ENCODE measurements at places on chromosomes 3 and 15. TPM values are rescaled to one million over a fixed set of nuclear protein-coding genes. Genes with fewer than 3 reads are reported as not detected.

DNA sequence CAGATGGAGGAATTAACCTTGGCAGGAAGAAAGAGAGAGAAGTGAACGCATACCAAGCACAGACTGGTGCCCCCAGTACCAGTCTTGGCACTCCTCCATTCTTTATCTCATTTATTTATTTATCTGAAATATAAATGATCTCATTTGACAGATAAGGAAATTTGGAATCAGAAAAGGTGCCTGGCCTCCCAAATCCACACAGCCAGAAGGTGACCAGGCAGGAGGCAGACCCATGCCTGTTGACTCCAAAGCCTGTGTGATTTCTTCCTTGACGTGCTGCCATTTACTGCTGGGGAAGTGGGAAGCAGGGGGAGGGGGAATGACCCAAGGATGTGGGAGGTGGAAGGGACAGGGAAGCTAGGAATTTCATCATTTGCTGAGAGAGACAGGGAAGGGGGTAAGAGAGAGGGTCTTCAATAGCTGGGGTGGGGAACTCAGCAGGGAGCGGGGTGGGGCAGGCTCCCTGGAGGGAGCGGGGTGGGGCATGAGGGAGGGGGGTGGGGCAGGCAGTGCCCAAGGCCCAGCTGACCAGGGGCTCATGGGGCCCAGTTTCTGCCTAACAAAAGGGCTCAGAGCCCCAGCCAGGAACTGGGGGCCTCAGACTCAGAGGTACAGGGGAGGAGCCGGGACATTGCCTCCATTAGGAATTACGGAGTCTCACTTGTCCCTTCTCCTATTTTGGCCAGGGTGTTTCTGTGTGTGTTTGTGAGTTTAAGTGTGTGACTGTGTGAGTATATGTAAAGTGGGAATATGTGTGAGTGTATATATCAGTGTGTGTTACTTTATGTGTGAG, 63.0 kb downstream of the MINAR1 start:
- no peak for DNase-seq

- peak; percentile 31 for DNase-seq
These were observed 244.3 kb downstream of the NTRK3 start for GRCh38 chr15:88012233-88012632.

GRCh38 chr3:173354124-173354523, 43.4 kb upstream of the NLGN1 start:
- no peak for DNase-seq

The PLAAT1 gene
- 4.9 TPM for total RNA-seq

The GOLGA6L10 gene
- total RNA-seq, result 0.07 TPM

DNA sequence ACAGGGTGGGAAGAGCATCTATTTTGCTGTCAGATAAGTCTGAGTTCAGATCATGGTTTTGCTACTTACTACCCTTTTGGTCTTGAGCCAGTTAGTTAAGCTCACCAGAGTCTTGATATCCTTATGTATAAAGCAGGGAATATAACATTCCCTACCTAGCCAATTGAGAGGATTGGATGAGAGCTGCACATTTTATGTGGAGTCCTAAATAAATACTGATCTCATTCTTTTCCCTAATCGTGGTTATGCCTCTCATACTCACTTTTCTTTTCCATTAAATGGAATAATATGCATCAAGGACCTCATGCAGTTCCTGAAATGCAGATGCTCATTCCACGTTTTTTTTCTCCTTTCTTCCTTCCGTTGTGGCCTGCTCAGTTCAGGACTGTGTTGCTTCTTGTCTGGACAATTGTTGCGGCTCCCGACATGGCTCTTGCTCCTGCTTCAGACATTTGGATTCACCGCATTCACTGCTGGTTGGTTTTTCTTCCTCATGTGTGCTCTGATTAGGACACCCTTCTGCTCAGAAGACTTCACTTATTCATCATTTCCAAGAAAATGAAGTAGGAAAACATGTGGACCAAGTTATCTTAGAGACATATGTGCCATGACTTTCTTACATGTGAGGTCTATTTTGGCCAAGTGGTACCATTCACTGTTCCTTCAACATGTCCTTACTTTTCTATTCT, 90.2 kb downstream of the NFKBIZ start:
- DNase-seq, result no peak

The GPR62 gene
- 0.15 TPM for total RNA-seq

The NOP10 gene
- total RNA-seq, result 146 TPM

The RETNLB gene
- total RNA-seq, result not detected

GRCh38 chr15:39583596-39584265, 2.9 kb downstream of the THBS1 start:
- no peak for DNase-seq

DNA sequence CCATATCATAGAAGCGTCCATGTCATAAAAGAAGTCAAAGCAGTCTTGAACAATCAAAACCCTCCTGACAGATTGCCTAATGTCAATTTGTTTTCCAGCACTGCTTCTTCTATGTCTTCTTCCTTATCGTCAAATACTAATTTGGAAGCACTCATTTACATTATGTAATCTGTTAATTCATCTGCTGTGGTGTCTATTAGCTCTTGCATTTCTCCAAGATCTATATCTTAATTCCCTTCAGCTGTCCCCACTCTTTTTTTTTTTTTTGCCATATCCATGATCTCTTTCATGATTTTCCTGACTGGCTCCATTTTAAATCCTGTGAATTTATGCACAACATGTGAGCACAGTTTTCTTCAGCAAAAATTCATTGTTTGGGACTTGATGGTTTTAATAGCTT, 560.5 kb upstream of the ARPP21 start:
- no peak for DNase-seq

DNA sequence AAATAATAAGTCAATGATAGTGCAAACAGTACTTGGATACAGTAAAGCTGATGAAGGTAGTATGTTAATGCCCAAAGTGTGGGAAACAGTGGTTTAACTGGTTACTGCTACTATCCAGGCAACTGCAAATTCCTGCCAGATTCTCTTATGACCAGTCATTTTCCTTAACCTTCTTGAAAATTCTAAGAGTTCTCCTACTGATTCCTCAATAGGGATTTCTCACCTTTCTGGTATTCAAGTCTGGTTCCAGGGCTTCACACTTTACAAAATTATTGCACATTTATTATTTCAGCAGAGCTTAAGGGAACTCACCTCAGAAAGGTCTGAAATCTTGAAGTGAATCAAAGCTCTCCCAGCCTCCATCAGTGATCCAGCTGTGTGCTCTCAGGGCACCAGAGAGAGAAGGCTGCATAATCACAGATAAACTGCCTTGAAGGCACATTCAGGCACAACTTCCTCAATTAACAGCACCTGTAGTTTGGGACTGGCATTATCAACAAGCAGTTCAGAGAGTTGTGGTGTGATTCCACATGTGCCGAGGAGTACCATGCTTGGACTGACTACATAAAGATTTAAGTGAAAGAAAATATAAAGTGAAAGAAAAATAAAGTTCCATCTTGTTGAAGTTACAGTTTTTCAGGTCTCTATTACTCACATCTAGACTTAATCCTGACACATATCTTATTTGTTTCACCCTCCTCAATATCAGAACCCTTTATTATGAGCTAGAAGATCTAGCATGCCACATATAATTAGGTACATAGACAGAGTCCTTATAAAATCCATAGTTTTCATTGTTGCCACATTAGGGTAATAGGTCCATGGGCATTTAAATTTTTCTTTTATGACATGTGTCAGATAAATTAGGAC, 59.5 kb upstream of the TIPARP start:
- DNase-seq, result no peak

The NEK11 gene
- total RNA-seq, result 1.2 TPM

The LIPC gene
- 0.32 TPM for total RNA-seq

DNA sequence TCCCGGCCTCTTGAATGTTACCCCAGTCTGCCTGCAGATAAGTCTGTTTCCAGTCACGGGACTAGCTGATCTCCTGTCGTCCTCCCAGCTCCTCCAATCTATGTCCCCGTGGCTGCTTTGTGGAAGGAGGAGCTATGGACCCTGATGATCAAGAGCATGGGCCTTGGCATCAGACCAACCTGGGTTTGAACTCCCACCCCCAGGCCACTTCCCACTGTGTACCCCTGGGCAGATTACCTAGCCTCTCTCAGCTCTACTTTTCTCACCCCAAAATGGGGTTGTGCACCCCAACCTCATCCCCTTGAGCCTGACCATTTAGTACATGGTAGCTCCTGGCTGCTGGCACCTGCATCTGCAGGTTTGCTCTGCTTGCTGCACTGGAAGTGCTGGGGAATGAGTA, 55.8 kb downstream of the GASK1A start:
- DNase-seq, result no peak

The SLC27A2 gene
- not detected for total RNA-seq

GRCh38 chr3:124965413-124965812, 30.9 kb upstream of the MUC13 start:
- no peak for DNase-seq

The TP53BP1 gene
- total RNA-seq, result 25.3 TPM

DNA sequence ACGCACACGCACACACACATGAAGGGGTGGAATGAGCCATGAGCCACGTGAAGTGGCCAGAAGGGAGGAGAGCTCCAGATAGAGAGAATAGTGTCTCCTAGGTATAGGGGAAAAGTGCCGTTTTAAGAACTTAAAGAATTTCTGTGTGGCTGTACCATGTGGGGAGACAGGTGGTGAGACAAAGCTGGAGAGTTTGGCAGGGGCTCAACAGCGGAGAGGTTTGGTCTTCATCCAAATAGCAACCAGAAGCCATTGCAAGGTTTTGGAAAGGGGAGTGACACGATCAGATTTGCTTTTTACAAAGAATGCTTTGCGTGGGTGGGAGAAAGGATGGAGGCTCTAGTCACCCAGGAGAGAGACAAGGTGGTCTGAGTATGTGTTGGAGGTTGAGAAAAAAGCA, 146.0 kb downstream of the IL20RB start:
- DNase-seq, result no peak

The NLGN1 gene
- total RNA-seq, result 10.5 TPM

- DNase-seq, result no peak
These were observed 5.8 kb downstream of the HYAL2 start for GRCh38 chr3:50316657-50317242.

GRCh38 chr3:161552984-161553560, 56.5 kb downstream of the OTOL1 start:
- no peak for DNase-seq

The ASB14 gene
- 14.1 TPM for total RNA-seq
